M059J (cell line): ENCODE measurements at places on chromosomes 13 and 19.

- peak; percentile 18 for DNase-seq
Measured at GRCh38 chr19:40542202-40542859, 34.3 kb upstream of the SHKBP1 start.

- no peak for DNase-seq
Measured at GRCh38 chr13:43156916-43157315, 133.5 kb downstream of the DNAJC15 start.

GRCh38 chr19:7549429-7550148 lies 14.1 kb downstream of the PNPLA6 start:
- DNase-seq = no peak

DNA sequence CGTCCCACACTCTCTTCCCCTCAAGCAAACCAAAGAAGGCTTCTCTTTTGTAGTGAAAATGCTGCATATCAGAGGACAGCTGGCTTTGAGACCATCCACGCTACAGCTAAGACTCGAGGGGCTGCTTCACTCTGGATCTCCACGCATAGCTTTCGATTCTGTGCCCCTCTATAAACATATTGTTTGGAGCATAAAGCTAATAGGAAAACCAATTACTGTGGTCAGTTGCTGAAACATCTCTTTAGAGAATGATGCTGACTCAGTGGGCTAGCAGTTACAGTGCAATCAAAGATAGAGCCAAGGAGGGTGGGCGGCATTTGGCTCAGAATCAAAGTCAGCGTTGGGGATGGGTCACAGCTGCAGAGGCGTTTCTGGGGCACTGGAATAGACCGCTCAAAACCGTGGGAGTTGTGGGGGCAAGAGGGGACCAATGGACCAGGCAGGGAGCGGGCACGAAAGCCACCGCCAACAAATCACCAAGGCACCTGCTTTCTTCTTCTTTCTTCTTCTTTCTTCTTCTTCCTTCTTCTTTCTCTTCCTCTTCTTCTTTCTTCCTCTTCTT lies 76.7 kb downstream of the RASL11A start:
- DNase-seq = no peak

- peak; percentile 77 for DNase-seq
Measured at GRCh38 chr19:4066682-4067395, at the start of gene ZBTB7A. ZBTB7A (minus strand) TSS chr19:4066899; CDS start chr19:4055232, 11,667 bp downstream.

- no peak for DNase-seq
Measured at GRCh38 chr19:854549-854948, 2.4 kb downstream of the ELANE start.

- peak; percentile 62 for DNase-seq
Measured at GRCh38 chr13:39603424-39603947, 493 bp upstream of the LHFPL6 start.

GRCh38 chr13:45781553-45782326 lies 69.8 kb downstream of the SIAH3 start:
- DNase-seq = peak; percentile 38

- no peak for DNase-seq
Measured at GRCh38 chr13:106377341-106377740, 158.1 kb downstream of the EFNB2 start.

DNA sequence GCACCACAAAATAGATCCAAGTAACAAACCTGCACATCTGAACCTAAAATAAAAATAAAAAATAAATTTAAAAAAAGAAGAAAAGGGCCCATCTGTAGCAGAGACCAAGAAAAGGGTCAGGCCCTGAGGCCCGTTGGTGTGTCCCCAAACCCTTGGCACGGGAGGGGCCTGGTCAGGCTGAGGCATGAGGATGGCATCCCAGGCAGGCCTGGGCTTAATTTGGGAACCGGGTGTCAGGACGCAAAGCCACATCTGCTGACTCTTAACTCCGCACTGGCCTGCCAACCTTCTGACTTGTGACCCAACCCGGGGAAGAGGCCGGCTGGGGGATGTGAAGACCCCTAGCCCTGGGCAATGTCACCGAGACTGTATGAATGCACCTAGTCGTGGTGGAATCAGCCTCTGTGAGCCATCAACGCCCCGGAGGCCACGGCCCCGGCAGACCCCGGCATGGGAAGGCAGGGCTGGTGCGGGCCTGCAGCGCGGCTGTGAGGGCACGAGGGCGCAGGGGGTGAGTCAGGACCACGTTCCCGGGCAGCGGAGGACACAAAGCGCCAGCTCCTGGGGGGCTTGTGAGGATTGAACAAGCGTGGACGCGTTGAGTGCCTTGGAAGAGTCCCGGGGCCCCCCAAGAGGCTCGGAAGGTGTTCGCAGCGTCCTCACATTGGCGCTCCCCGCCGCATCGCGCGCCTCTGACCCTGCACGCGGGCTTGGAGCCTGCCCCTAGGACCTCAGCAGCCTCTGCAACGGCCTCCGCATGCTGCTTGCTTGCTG lies 38.2 kb downstream of the ATP12A start:
- no peak for DNase-seq

- no peak for DNase-seq
Measured at GRCh38 chr13:101755228-101755887, 302.9 kb downstream of the ITGBL1 start.

DNA sequence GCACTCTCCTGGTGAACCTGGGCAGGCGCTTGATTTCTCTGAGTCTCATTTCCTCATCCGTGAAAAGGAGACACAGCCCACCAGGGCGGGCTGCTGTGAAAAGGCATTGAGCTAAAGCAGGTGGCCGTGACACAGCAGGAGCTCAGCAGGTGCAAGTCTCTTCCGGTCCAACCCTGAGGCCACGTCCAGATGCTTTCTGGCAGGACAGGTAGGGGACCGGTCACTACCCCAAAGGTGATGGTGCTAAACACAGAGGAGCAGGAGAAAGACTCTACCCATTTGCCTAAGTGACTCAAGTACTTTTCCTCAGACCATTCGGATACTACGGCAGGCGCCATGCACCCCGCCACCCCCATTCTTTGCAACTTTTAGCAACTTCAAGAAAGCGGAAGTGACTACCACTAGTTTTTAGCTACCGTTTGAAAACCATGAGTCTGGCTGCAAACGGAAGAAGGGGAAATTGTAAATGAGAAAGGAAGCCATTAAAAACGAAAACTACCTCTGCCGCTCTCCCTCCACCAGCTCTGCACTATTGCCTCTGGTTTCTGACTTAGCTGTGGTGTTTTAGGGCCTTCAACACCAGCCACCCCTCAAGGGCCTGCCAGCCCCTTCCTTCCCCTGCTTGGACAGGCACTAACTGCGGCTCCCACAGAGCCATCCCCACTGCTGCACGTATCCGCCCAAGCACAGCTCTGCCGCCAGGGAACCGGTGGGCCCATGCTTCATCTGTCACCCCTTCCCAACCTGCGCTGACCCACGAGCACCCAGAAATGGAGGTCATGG lies 4.8 kb downstream of the PPP6R1 start:
- no peak for DNase-seq

GRCh38 chr19:8445488-8446001 lies 770 bp downstream of the HNRNPM start:
- DNase-seq = peak; percentile 51

GRCh38 chr13:114033541-114034315 lies 59.9 kb upstream of the C13orf46 start:
- DNase-seq = no peak
